Stimulated activated CD4-positive, alpha-beta T cell treated with anti-CD3 and anti-CD28 coated beads, TNF-alpha, amount 100 ng/mL, for 4 hours (primary cell): ENCODE measurements at places on chromosomes 16 and 17.

- peak; percentile 21 for DNase-seq
Observed at GRCh38 chr16:81778861-81779535, at the start of gene PLCG2. TSS of gene PLCG2 (plus strand) at chr16:81779291. CDS start at chr16:81785990, 6,699 bp downstream.

GRCh38 chr16:67089101-67089500 is 20.6 kb upstream of the PHAF1 start:
- DNase-seq: no peak

GRCh38 chr16:89031715-89032659 is 55.0 kb upstream of the CBFA2T3 start:
- DNase-seq: peak; percentile 19

DNA sequence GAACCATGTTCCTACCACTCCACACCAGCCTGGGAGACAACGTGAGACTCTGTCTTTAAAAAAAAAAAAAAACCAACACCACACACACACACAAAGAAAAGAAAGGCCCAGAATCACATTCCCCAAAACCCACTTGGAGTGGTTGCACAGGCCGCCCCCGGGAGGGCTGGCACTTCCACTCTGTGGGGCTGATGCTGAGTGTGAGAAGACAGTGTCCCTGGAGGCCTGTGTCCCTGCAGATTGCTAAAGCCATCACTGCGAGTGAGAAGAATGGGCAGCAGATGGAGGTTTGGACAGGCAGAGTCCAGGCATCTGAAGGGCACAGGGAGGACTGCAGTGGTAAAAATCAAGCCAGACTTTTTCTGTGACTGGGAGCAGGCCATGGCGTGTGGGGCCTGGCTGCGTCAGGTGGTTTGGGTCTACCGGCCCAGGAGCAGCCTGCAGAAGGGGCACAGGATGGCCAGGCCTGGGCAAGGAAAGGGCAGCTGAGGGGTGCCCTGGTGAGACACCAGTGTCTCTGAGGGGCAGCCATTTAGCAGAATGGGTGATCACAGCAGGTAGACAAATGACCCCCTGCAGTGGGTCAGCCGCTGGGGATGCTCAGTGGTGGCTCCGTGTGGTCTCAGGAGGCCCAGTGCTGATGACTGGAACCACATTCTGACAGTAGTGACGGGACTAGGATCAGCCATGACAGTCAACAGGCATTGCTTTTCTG is 13.1 kb downstream of the CTRB2 start:
- DNase-seq: no peak

DNA sequence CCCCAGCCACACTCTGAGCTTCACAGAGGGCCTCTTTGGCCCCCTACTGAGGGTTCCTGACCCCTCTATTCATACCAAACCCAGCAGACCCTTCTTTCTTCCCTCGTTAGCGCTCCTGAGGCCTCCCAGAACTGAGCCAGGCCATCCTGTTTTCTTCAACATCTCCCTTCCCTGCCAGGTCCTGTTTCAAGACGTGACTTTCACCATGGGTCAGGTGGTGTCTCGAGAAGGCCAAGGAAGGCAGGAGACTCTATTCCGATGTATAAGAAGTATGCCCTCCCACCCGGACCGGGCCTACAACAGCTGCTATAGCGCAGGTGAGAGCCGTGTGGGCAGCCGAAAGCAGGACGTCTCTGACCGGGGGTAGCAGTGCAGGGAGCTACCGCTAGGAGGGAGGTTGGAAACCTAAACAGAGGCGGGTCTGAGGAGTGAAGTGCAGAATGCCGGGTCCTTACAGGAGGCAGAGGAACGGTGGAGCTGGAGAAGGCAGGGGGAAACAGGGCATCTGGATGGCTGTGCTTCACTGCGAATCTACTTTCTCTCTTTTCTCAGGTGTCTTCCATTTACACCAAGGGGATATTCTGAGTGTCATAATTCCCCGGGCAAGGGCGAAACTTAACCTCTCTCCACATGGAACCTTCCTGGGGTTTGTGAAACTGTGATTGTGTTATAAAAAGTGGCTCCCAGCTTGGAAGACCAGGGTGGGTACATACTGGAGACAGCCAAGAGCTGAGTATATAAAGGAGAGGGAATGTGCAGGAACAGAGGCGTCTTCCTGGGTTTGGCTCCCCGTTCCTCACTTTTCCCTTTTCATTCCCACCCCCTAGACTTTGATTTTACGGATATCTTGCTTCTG is 1.3 kb upstream of the SENP3 start:
- no peak for DNase-seq

DNA sequence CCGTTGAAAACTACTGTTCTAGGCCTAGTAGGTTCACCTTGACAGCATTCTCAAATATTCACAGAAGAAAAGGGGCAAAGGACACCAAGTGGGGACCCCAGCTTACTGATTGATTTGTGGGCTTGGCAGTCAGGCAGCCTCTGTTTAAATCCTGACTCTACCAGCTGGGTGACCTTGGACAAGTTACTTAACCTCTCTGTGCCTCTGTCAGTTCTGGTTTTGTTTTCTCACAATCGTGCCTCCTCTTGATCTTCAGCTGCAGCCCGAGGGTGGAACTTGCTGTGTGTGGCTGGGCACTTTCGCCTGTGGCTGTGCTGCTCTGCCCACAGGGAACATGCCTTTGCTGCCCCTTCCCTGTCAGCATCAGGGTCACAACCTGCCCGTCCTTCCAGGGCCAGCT is 17.8 kb downstream of the RAP1GAP2 start:
- no peak for DNase-seq

GRCh38 chr16:55081622-55082590 is 151.2 kb downstream of the IRX5 start:
- no peak for DNase-seq

DNA sequence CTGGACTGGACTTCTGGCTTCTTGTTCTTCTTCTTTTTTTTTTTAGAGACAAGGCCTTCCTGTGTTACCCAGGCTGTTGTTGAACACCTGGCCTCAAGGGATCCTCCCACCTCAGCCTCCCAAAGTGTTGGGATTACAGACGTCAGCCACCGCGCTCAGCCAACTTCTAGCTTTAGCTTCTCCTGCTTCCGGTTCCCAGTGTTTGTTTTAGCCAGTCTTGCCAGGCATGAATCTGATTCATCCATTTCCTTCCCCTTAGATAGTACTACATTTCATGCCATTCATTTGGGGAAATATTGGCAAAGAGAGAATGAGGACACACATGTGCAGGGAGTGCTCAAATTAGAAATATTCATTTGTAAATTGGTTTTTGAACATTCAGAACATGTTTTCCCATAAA is 12.1 kb upstream of the NDUFAB1 start:
- no peak for DNase-seq

DNA sequence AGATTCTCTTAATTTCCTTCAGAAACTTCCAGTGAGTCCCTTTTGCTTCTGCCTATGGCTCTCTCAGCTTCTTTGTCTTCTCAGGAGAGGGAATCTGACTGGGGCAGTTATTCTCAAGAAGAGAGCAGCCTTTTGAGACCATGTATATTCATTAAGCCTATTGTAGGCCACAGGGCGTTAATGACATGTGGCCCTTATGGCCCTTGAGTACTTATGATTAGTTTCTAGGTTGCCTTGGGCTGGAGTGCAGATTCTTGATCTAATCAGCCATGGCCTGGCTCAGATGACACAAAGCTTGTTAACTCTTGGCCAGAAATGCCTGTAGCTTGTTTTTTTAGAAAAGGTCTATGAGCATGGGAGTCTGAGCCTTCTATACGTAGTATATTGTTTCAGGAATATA is 17.4 kb downstream of the MFSD11 start:
- DNase-seq: no peak

DNA sequence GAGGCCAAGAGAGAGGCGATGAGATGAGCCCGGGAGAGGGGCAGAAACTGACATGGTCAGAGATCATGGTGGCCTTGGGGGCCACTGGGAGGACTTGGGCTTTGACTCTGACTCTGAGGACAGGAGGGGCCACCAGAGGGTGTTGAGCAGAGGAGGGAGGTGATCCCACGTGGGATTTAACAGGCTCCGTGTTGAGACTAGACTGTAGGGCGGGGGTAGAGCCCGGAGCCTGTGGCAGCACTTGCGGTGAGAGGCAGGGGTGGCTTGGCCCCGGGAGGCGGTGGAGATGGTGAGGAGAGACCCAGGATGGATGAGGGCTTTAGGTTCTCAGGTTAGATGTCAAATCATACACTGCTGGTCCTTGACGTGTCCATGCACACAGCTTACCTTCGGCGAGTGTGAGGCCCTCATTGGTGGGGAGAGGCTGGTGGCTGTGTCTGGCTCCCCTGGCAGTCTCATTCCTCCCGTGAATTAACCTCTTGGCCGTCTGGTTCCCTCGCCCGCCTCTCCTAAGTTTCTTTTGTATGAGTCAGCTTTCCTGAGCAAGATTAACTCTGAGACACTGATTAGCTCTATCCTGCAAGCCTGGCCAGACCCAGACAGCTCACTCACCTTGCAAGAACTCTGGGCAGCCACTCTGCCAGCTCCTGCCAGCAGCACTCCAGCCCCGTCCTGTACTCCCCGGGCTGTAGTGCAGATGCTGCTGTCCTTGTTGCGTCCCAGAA is 39.7 kb downstream of the VPS35L start:
- DNase-seq: no peak

DNA sequence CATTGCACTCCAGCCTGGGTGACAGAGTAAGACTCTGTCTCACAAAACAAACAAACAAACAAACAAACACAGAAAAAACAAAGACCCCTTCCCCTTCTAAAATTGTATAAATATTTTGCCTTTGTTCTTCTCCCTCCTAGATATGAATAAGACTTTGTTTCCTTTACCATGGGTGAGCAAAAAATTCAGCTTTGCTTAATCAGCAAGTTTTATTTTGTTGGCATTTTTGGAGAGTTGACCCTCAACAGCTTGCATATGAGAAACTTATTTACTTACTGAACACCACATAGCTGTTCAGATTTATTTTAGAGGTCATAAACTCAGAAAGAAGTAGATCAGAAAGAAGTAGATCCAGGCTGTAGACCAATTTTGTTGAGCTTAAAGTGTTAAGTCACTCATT is 395.2 kb upstream of the TOM1L1 start:
- DNase-seq: no peak

- DNase-seq: no peak
Observed at GRCh38 chr16:46790599-46791270, 40.2 kb downstream of the C16orf87 start.

GRCh38 chr17:63546308-63547082 is 3.8 kb upstream of the DCAF7 start:
- no peak for DNase-seq

- no peak for DNase-seq
Observed at GRCh38 chr16:56871172-56871593, 6.2 kb downstream of the SLC12A3 start.

DNA sequence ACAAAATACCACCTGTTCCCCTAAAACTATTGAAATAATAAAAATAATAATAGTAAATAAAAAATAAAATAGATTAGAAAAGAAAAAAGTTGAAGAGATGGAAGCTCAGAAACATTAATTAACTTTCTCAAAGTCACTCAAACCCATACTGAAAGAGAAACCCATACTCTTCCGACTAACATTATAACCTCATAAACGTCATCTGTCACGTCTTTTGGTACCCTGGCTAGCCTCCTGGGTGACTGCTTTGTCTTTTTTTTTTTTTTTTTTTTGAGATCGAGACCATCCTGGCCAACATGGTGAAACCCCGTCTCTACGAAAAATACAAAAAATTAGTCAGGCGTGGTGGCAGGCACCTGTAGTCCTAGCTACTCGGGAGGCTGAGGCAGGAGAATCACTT is 7.6 kb downstream of the SLFN12L start:
- DNase-seq: no peak

DNA sequence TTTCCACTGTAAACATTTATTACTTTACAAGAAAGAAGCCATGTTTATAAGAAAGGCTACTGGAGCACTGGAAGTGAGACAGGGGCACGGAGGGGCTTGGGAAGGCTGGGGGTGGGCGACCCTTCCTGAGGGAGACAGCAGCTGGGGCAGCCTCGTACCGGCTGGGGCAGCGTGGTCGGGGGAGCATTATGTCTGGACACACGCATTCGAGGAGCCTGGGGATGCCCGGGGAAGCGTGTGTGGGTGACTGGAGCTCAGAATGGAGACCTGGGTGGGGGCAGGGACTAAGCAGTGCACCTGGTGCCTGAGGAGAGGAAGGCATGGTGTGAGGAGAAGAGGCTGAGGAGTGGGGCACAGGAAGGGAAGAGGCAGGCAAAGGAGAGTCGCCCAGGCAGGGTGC is 64.5 kb downstream of the SRCIN1 start:
- DNase-seq: no peak

DNA sequence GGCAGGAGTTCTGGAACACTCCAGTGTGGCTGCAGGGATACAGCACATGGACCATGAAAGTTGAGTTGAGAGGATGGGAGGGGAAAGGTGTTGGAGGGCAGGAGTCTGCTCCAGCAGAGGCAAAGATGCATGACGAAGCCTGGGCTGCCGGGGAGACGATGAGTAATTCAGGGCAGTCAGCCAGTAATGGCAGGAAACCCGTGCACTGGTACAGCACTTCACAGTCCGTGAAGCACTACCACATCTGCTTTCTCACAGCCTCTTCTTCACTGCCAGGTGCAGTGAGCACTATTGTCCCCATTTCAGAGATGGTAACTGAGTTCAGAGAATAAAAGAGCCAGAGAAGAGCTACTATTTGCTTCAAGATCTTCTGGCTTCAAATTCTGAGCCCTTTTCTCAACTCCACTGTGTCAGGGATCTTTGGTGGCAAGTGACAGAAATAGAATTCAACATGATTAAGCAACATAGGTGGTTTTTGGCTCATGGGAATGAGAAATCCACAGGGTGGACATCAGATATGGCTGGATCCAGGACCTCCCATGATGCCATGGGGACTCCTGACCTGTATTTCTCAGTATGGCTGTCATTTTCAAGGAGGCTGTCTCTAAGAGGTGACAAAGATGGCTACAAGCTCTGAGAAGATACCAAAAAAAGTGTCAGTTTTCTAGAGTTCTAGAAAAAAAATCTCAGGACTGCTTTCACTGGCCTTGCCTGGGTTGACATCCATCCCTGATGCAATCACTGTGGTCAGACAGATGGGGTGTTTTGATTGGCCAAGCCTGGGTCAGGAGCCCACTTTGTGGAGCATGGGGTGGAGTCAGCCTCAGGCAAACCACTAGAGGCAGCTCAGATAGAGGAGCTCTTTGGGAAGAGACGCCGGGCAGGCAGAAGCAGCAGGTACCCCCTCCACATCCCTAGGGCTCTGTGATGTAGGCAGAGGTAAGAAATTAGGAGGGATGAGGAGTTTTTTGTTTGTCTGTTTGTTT is 24.7 kb downstream of the IL21R start:
- peak; percentile 42 for DNase-seq

GRCh38 chr16:48157794-48158193 is 2.0 kb upstream of the ABCC12 start:
- no peak for DNase-seq

DNA sequence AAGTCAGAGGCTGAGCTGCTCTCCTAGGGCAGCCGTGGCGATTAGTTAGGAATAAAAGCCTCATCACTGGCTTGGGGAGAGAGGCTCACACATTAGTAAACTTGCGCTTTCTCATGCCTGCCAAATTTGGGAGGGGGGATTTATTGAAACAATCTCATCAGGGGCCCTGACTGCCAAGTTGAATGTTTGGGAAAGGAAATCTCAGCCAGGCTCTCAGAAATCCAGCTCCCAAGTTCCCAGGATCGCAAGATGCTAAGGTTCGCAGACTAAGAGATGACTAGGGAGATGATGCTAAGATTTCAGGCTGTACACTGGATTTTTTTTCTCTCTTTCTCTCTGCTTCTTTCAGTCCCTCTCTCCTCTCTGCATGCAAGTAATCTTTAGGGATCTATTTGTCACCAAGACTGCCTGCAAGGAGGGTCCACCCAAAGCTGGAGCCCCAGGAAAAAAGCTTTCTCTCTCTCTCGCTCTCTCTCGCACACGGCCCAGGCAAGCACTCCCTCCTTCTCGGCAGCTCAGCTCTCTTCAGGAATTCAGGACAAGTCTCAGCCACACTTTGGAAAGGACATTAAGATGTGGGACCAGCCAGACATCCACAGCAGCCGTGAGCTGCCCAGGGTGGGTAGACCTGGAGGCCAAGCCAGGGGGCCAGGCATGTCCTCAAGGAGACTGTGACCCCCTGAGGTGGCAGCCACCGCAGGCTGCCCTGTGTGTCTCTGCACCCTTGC is 1.4 kb downstream of the GPR139 start:
- no peak for DNase-seq
